ENCODE measurements at places on chromosomes 7 and 10.
A peak's percentile ranks its signal among the peaks of the same experiment; 100 is the strongest.

GRCh38 chr7:143323653-143324052, 7.7 kb downstream of the CLCN1 start:
- DNase-seq = no peak

DNA sequence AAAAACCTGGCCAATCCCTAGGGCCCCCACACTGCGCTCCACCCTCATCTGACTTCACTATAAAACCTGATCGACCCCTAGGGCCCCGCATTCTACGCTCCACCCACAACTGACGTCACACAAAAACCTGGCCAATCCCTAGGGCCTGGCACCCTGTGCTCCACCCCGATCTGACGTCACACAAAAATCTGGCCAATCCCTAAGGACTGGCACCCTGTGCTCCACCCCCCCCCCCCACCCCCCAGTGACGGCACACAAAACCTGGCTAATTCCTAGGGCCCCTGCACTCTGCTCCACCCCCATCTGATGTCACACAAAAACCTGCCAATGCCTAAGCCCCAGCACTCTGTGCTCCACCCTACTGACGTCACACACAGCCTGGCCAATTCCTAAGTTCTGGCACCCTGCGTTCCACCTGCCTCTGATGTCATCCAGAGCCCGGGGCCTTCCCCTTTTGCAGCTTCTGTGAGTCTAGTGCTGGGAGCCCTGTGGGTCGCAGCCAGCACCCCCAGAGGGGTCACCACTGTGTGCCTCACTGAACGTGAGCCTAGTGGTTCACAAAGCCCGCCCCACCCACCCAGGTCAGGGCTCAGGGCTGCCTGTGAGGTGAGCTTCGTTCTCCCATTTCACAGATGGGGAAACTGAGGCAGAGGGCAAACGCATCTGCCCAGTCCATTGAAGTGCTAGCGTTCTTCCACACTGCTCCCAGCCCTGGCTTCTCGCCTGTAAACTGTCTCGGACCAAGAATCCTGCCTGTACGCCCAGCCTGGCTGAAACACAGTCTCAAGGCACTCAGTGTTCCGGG, 40.6 kb downstream of the MICALL2 start:
- DNase-seq = no peak

- no peak for DNase-seq
These were observed 55.9 kb downstream of the GRID1 start for GRCh38 chr10:86310702-86311101.

DNA sequence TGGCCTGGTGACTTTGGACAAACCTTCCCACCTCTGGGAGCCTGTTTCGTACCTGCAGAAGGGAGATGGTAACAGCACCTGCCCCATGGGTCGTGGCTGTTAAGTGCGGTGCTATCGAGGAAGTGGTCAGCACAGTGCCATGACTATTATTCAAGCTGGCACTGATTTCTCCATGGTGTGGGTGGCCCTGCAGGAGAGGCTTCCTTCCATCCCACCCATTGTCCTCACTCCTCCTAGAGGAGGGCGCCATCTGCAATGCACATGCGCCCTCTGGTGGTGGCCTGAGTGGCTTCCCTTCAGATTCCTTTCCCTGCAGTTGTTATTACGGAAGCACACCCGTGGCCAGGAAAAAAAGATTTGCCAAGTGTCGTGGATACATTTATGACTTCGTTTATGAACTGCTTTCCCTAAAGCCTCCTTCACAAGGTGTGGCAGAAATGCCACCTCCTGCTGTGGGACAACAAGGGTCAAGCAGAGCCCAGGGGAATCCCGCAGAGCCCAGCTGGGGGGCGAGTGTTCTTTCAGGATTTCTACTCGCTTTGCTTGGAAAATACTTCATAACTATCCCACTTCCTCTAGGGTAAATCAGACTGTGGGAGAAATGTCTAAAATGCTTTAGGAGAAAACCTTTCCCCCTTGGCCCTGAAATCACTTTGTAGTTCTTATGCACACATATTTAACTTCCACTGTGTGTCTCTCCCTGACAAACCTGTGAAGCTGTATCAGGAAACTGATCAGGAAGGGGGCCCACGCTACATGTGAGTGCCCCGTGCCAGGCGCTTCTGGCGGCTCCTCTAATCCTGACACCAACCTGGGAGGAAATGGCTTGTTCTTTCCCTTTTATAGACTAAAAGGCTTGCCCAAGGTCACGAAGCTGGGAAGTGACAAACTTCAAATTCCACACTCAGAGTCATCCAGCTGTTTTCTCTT, 98.0 kb upstream of the ANLN start:
- peak; percentile 65 for DNase-seq

- no peak for DNase-seq
These were observed 160.1 kb downstream of the FZD1 start for GRCh38 chr7:91424371-91424770.

DNA sequence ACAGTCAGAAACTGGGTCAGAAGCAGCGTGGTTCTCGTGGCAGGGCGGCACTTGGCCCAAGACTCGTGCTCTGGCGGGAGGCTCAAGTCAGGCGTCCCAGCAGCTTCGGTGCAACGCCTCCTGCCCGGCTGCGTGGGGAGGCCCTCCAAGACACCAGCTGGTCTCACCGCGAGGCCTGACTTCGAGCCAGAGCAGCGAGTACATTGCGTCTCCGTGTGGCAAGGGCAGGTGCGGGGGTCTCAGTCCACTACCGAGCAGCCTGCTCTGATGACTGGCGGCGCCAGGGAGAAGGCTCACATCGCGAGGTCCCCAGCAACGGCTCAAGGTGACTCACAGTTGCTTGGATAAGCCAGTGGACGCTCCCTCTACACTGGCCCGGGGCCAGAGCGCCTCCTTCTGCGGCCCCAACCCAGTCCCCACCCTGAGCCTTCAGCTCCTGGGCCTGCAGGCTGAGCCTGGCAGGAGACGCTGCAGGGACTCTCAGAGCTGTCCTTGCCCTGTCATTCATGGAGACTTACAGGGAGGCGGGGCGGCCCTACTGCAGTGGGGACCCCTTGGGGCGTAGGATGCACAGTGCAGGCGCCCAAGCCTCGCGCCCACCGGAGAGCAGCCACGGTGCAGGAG, 41.9 kb upstream of the PRKAR1B start:
- DNase-seq = no peak

DNA sequence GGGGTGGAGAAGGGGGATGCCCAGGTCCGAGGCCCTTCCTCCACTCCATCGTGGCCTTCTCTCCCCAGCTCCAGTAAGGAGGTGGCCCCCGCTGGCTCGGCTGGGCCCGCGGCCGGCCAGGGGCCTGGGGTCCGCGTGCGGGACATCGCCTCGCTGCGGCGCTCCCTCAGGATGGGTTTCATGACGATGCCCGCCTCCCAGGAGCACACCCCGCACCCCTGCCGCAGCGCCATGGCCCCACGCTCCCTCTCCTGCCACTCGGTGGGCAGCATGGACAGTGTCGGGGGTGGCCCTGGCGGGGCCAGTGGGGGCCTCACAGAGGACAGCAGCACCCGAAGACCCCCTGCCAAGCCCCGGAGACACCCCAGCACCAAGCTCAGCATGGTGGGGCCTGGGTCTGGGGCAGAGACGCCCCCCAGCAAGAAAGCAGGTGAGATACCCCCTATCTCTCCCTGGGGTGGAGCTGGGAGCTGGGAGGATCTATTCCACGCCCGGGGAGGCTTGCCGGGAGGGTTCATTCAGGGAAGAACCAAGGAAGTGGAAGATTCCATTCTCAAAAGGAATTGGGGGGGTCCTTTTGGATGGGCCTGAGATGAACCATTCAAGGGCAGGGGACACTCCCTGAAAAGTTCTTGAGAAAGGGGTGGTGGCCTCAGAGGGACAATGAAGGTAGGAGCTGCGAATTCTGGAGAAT, 3.2 kb downstream of the NYAP1 start:
- no peak for DNase-seq

DNA sequence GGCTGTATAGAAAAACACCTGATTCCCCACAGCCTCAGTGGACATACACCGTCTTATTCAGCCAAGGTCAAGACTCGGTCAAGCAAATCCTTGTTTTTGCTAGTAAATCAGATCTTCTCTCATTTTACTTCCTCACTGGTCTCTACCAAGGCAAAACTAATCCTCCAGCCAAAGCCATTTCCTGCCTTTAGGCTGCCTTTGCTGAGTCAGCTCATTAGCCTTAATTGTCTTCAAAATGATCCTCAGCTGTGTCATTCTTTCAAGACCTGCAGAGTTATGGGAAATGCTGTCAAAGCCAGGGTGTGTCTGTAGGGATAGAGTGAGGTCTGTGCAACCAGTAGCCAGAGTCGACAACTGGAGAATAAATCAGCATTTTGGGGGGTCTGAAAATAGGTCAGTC, 107.2 kb upstream of the FAM180A start:
- peak; percentile 45 for DNase-seq

DNA sequence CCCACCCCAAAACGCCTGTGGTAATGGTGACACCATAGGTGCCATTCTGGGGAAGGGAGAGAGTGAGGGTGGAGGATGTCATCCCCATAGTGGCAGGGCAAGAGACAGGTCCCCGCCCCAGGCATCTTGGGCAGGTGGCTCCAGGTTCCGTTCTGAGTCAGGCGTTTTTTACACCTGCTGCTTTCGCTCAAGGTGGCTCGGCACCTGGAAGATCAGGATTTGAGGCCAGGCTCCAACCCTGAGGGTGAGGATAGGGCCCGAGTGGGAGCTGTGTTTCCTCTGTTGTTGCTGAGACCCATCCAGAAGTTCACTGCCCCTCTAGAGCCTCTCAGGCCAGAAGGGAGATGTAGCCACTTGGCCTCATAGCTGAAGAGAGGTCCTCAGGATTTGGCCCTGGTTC, 36.6 kb upstream of the DUSP5 start:
- no peak for DNase-seq

GRCh38 chr7:106071999-106072714, 40.0 kb downstream of the SYPL1 start:
- DNase-seq = no peak

DNA sequence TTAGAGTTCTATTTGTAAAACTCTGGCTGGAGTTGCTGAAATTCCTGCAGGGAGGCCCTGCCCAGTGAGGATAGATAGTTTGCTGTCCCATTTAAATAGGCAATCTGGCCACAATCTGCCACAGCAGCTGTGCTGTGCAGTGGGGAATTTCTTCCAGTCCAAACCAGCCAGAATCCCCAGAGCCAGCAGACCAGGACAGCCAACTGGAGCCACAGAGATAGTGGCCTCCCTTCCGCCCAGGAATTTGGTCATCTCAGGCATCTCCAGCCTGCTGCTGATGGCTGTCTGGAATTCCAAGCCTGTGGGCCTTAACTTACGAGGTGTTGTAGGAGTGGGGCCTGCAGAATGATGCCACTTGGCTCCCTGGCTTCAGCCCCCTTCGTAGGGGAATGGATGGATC, 643.4 kb downstream of the DNAJB9 start:
- DNase-seq = no peak

GRCh38 chr10:27687326-27687725, 58.3 kb downstream of the MKX start:
- DNase-seq = no peak

GRCh38 chr7:23332193-23332592, 33.1 kb downstream of the MALSU1 start:
- DNase-seq = no peak

- no peak for DNase-seq
These were observed 219.1 kb upstream of the PITRM1 start for GRCh38 chr10:3391657-3392056.

DNA sequence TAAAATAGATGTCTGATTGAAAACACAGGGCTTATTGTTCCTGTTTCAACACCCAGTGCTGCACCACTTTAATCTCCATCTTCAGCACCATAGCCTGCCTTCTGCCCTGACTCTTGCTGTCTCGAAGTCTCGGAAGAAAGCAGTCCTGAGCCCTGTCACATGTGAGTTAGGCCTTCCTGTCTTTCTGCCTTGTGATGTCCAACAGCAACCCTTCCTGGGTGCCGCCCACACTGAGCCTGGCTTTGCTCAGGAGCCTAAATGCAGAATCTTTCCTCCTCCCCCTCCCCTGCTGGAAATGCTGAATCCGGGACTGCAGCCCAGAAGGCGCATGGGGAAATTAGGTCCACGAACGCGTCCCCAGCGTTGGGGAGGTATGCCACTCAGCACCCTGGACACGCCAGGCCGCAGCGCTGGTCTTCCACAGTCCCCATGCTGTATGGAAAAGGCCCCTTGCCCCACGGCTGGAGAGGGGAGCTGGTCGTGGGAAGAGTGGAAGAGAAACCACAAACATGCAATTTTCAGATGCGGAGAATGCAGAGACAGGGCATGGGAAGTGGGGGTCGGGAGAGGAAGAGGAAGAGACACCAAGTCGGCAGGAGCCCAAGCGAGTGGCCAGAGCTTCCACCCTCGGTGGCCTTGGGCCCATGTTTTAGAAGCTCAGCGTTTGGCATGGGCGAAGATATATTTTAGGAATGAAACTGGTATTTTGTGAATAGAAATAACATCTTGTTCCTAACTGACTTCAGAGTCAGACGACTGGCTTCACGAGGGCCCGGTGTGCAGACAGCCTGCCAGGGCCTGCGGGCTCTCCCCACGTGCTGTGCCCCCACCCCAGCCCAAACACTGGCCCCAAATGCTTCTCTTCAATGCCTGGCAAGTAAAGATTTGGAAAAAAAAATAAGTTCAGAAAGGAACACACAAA, 656.1 kb upstream of the FOXK1 start:
- no peak for DNase-seq

DNA sequence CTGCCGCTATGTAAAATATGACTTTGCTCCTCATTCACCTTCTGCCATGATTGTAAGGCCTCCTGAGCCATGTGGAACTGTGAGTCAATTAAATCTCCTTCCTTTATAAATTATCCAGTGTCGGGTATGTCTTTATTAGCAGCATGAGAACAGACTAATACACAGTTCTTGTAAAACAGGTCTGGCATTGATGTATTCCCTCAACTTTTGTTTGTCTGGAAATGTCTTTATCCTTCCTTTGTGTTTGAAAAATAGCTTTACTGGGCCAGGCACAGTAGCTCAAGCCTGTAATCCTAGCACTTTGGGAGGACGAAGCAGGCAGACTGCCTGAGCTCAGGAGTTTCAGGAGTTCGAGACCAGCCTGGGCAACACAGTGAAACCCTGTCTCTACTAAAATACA, 14.5 kb downstream of the IPMK start:
- DNase-seq = no peak

DNA sequence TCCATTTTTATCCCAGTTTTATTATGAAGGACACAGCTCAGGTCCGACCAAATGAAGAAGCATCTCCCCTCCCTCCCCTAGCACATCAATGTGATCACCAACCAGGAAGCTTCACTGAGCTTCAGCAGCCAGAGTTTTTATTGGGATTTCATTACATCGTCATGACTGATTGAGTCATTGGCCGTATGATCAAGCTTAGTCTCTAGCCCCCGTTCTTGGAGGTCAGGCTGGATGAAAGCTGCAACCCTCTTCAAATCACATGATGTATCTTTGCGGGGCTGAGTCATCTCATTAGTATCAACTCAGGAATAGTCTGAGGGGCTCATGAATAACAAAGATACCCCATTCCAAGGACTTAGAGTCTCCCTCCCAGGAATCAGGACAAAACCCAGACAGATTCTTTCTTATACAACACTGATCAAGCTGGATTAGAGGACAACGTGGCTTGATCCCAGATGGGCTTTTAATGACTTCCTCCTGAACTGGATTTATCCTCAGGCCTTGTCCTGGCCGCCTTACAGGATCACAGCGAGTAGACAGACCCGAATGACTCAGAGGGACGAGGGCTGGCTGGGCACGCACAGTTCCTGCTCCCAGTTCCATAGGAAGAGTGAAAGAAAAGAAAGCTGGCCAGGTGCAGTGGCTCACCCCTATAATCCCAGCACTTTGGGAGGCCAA, 14.5 kb downstream of the LIMK1 start:
- peak; percentile 94 for DNase-seq

GRCh38 chr10:87896216-87896615, 32.8 kb downstream of the PTEN start:
- no peak for DNase-seq

- peak; percentile 66 for DNase-seq
These were observed 2.6 kb downstream of the STK31 start for GRCh38 chr7:23712368-23713284.

All from stromal cell of bone marrow (primary cell).